ENCODE measurements at places on chromosomes 6 and 20.

DNA sequence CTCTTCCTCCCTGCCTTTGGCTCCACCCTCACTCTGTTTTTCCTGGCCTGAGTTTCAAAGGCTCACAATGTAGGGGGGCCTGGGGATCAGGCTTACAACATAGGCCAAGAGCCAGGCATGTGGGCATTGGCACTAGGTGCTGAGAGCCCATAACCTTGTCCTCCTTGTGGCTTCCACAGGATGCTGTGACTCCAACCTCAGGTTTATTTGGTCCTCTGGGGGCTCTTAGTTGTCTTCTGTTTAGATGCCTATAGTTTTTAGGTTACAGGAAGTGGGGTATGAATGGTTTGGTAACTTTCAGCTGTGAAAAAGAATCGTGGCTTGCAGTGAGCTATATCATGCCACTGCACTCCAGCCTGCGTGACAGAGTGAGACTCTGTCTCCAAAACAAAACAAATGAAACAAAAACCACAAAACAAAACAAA lies 25.6 kb downstream of the MMP24 start:
- DNase-seq = no peak

DNA sequence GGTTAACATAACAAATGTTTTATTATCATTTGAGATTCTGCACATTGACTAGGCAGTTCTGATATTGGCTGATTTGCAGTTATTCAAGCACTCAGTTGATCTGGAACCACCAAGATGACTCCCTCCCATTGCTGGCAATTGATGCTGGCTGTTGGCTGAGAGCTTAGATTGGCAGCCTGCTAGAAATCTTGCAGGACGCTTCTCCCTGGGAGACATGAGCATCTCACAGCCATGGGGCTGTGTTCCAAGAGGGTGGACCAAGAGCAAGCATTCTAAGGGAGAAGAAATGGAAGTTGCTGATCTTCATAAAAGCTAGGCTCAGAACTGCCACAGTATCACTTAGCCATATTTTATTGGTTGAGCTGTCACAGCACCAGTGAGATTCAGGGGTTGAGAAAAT lies 233.4 kb upstream of the ID4 start:
- DNase-seq = no peak

DNA sequence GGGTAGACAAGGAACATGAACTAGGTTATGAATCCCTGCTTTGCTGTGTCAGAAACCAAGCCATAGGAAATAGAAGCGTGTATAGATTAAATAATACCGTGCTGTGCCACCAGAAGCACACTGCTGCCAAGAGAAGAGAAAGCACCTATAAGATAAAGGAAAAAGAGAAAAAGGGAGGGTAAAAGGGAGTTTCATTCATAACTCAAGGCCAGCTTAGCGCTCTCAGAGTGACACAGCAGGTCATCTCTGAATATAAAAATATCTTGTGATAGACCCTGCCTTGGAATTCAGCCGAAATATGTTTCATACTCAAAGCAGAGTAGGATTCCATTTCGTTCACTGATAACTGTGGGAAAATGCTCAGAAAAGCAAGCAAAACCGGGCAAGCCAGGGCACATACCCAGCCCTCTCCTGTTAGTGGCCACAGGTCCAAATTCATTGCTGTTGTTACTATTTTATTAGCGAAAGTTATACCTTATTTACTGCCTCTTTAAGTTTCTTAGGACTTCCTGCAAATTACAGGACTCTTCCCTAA lies 8.7 kb downstream of the JAG1 start:
- peak; percentile 71 for DNase-seq

GRCh38 chr20:62376112-62377063 lies 9.3 kb upstream of the LAMA5 start:
- DNase-seq = peak; percentile 52

GRCh38 chr20:11012975-11013374 lies 339.2 kb upstream of the JAG1 start:
- DNase-seq = no peak

DNA sequence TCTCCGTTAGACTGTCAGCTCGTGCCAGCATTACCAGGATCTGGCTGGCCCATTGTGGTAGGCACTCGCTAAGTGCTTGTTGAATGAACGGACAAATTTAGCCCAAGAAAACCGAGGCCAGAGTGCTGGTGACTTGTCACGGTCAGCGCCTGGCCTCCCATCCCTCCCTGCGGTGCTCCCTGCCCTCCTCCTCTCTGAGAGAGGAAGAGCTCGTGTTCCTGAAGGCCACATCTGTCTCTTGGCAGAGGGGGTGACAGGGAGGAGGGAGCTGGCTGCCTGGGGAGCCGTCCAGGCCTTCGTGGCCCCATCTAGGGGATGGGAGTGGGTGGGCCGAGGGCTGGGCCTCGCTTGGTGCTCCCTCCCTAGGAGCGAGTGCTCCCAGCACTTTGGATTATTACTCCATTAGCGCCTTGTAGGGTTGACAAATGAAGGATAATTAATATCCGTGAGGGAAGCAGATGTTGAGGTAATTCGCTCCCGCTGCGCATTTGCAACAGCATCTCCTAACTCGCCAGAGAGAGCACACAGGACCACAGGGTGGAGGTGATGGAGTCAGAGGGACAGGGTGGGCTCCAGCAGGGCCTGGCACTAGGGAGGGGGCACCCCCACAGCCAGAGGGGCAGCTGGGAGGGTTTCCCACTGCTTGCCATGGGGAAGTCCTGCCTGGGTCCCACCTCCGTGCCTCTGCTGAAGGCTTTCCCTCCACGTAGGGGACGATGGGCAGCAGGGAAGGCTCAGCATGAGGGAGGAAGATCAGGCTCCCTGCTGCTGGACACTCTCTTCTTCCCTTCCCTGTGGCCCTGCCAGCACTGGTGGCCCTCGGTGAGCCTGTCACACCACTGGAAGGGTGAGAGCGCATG lies 37.0 kb downstream of the VSTM2L start:
- DNase-seq = no peak

- no peak for DNase-seq
Observed at GRCh38 chr20:57249073-57249472, 17.4 kb downstream of the BMP7 start.

GRCh38 chr20:36034875-36035274 lies 66.5 kb downstream of the CNBD2 start:
- no peak for DNase-seq

- DNase-seq = no peak
Observed at GRCh38 chr6:35018182-35018519, 123.0 kb downstream of the TCP11 start.

- no peak for DNase-seq
Observed at GRCh38 chr20:48912065-48912464, 9.4 kb upstream of the ARFGEF2 start.

DNA sequence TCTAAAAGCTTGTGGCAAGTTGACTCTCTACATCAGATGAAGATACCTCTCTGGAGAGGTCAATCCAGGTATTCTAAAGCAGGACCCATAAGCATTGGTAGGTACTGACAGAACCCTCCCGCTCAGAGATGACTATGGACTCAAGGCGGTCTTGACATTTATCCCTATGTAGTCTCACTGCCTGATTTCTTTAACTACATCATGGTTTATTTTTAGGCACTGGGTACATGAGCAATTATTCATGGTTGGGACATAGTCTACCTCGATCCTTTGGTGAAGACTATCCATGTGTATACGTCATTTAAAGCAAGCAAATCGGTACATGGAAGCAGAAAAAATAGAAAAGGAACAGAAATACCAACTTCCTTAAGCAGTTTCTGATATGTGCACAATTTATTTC lies 136.2 kb upstream of the TAB2 start:
- no peak for DNase-seq

DNA sequence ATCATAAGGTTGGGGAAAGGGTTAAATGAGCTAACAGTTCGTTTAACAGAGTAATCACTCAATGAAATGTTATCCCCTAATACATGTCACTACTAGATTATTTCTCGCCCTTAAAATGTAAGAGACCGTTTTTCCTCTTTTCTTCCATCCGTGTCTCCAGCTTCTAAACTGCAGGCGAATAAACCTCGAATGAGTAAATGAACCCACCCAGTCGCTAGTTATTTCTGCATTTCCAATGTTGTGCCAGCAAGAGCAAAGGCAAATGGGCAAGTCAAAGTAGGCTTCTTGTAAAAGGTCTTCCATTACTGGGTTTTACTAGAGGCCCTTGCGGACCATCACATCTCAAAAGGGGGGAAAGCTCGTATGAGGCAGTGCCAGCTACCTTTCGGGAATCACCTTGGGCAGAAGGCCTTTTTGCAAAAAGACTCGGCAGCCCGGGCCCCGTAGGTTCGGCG lies 400 bp upstream of the SMAP1 start:
- no peak for DNase-seq

GRCh38 chr6:5680095-5680494 lies 326.6 kb downstream of the NRN1 start:
- no peak for DNase-seq

- DNase-seq = no peak
Observed at GRCh38 chr6:87151471-87151780, 3.9 kb upstream of the ZNF292 start.

DNA sequence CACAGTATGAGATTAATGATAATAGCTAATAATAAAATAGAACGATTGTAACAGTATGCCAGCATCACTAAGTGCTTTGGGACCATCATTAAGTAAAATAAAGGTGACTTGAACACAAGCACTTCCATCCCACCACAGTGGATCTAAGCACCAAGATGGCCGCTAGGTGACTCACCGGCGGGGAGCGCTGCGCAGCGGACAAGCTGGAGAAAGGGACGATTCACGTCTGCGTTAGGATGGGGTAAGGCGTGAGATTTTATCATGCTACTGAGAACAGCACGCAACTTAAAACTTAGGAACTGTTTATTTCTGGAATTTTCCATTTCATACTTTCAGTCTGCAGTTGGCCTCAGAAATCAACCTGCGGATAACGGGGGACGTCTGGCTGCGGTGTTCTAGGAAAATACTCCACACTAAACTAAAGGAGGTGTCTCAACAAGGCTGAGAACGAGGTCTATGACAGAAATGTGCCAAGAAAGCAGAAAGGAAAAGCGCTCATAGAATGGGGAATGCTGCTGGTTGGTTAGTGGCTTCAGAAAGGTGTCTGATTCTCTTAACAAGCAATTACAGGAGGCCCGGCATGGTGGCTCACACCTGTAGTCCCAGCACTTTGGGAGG lies 114.5 kb downstream of the GMPR start:
- no peak for DNase-seq

DNA sequence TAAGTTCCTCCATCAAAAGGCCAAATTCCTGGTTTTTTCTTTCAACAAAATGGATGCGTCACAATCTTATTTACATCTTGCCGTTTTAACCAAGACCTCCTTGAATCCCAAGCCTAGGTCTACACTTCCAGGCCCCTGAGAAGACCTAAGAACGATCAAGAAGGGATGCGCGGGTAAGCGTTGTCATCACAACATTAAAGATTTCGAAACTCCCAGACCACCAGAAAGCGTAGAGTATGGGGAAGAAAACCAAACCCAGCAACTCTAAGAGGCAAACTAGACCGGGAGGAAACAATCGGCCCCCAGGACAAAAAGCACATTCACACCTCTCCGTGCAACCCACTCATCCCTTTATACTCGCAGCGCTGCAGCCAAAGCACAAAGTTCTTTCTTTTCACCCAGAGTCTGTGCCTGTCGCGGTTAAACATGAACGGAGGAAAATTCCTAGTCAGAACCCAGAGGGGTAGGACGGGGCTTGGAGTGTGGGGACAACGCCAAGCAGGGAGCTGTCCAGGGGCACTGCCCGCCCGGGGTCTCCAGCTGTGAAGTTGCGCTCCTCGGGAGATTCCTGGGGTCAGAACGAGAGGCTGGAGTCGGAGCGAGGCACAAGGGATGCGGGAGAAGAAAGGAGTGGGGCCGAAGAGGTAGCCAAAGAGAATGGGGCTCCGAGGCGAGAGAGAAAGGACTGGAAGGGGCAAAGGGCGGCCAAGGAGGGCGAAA lies 725 bp downstream of the OSER1 start:
- DNase-seq = peak; percentile 27

GRCh38 chr6:149387779-149388512 lies 12.1 kb upstream of the SUMO4 start:
- DNase-seq = no peak

- DNase-seq = no peak
Observed at GRCh38 chr6:170243386-170243785, 47.5 kb downstream of the DLL1 start.

- DNase-seq = peak; percentile 88
Observed at GRCh38 chr6:105072798-105073199, 107.0 kb downstream of the POPDC3 start.

DNA sequence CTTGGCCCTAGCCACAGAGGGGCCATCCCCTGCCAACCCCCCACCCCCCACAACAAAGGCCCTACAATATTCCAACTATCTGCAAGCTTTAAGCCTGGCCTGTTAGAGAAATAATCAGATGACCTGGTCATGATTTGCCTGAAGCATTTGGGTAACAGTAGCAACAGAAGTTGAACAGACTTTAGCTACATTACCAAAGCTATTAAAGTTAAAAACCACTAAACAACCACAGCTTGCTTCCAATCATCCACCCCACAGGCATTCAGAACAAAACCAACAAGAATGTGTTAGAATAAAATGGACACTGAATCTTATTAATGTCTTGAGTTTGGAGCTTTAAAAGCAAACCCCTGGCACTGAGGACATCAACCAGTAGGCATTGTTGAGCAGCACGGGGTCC lies 250.9 kb downstream of the LRFN2 start:
- DNase-seq = no peak

GRCh38 chr20:44133424-44133823 lies 53.6 kb downstream of the JPH2 start:
- DNase-seq = no peak

DNA sequence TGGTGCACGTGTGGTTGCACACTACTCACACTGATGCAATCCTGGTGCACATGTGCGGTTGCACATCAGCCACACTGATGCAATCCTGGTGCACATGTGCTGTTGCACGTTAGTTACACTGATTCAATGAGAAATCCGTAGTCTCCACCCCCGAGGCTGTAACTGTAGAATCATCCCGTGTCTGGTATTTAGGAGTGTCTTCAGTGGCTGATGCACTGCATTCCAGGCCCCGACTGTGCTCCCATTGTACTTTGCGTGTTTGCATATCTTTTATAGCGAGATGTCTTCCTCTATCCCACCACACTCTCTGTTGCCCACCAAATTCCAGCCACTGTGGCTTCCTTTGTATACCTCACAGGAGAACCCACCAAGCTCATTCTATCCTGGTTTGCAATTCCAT lies 87.8 kb upstream of the MTHFD1L start:
- no peak for DNase-seq

- DNase-seq = no peak
Observed at GRCh38 chr20:53164072-53164471, 191.9 kb downstream of the TSHZ2 start.

DNA sequence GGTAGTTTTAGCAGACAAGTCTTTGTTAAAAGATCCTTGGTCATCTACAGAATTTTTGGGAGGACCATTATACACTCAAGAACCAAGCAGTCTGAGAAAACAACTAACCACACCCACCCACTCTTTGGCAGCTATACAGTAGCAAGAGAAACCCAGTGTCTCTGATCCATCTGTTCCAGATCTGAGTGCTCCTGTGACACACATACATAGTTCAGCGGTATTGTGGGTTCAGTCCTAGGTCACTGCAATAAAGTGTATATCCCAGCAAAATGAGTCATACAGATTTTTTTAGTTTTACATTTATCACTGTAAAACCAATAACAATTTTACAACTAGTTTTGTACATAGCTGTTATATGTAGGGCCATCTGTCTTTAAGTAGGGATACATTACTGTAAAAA lies 47.4 kb upstream of the PAK5 start:
- DNase-seq = peak; percentile 36
